Nucleus accumbens (tissue), 56 donors: ENCODE measurements at places on chromosomes 12 and 14.

DNA sequence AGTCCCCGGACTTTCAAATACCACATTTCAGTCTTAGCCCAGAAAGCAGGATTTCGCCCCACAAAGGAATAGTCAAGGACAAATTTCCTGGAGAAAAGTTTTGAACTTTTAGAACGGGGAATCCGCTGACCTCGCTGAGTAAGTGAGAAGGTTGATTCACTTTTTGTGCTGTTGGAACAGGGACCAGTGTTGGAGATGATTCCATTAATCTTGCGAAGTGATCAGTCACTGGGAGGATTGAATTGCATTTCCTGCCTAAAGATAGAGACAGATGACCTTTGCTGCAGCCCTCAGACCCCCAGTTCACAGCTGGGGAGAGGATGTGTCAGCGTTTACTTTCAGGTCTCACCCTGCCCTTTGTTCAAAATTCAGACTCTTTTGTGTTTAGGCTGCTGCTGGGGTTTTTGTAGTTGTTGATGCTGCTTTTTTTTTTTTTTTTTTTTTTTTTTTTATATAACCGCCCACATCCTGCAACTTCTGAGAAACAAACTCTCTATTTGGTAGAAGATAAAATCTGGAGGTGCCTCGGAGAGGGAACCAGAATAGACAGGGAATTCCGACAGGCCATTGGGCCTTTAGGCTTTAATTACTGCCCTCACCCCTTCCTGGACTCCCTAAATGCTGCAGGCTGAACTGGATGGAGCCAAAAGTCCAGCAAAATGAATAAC lies 9.8 kb upstream of the KDM2B start:
- no peak for DNase-seq

DNA sequence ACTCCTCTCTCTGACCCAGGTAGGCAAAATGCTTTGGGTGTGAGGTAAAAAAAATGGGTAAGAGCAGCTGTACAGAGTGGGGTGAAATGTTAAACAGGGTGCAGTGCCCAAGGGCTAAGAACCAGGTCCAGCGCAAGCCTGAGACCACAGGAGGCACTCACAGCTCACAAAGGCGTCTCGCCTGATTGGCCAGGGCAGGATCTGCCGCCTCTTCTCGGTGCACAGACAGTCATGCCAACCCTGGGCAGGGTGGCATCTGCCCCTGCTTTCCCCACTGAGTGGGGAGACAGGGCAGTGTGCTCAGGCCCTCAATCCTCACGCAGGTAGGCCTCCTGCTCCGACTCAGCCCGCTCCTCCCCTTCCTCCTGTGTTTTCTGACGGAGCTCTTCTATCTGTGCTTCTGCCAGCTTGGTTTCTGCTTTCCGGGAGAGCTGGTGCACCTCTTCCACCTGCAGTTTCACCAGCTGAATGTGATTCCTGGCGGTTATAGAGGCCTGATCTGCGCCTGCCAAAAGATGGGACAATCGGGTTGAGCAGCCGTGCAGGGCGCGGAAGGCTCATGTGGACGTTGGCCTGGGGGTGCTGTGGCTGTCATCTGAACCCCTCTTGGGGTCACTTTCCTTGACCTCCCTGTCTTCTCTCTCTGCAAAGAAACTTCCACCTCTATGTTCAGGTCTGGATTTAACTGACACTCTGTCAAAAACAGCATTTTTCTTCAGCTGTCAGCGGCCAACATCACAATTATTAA lies 4.7 kb downstream of the B3GNT4 start:
- no peak for DNase-seq

DNA sequence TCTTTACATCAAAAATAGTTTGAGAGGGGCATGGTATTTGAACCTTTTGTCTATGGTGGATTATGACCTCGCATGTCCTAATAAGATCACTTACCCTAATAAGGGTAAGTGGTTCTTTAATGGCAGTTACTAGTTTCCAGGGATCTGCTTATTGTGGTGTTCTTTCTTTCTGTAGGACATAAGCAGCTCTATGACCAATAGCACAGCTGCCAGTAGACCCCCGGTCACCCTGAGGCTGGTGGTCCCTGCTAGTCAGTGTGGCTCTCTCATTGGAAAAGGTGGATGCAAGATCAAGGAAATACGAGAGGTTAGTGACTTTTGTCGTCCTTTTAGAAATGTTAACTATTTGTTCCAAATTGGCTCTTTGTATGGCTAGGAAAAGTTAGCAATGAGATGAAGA lies 7.2 kb downstream of the PCBP2 start:
- DNase-seq, result no peak

GRCh38 chr14:21092273-21093011 lies 6.0 kb downstream of the ZNF219 start:
- DNase-seq, result peak; percentile 54

DNA sequence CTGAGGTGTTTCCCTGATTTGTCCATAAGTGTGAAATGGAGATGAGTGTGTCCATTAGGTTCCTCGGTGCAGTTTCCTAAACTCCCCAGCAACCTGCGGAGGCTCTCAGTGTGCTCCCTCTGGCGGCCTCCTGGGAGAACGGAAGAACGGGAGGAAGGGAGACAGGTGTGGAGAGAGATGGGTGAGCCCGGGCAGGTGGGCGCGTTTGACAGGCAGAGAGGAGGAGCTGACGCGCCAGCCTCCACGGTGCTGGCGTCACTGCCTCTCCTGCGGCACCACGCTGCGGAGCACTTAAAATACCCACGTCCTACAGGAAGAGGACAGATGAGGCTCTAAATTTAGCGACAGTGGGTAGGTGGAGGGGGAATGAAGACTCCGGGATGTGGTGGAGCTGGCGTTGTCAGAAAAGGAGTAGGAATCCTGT lies 26.8 kb upstream of the PEX5 start:
- DNase-seq, result no peak

- no peak for DNase-seq
Observed at GRCh38 chr14:33201116-33201515, 262.4 kb downstream of the NPAS3 start.

DNA sequence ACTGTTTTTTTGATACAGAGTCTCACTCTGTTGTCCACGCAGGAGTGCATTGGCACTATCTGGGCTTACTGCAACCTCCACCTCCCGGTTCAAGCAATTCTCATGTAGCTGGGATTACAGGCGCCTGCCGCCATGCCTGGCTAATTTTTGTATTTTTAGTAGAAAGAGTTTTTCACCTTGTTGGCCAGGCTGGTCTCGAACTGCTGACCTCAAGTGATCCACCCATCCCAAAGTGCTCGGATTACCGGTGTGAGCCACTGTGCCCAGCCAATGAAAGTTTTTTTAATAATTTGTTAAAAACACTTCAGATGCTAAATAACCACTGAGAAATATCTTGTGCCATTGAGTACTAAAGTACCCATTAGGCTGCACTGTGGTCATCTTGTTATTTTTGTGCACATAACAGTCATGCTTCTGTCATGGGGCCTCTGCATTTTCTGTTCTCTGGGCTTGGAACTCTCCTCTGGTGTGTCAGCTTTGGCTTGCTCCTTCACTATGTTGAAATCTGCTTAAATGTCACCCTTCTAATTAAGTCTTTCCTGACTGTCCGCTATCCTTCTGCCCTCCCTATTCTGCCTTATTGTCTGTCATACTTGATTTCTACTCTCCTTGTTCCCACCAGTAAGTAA lies 105.1 kb downstream of the KTN1 start:
- DNase-seq, result no peak

GRCh38 chr12:111410431-111411184 lies 4.9 kb downstream of the SH2B3 start:
- DNase-seq, result no peak

GRCh38 chr12:124766727-124767065 lies 97.0 kb downstream of the SCARB1 start:
- DNase-seq, result no peak

DNA sequence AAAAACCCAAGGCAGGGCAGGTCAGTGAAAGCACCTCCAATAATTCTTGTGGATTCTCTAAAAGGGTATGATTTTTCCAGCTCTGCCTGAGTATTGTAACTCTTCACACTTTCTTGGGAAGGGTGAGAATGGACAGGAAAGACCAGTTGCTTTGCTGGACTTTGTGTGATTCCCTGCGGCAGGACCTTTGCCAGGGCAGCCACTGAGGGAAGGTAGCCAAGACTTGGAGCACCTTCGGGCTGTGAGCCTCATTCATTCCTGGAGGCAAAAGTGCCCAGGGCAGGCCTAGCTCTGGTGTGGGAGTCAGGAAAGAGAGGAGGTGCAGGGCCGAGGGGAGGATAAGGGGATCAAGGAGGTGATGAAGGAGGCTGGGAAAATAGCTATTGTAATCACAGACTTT lies 80.2 kb downstream of the VCPKMT start:
- no peak for DNase-seq

GRCh38 chr12:19647806-19648556 lies 208.7 kb downstream of the AEBP2 start:
- DNase-seq, result no peak

GRCh38 chr12:118061873-118062843 lies 1.2 kb upstream of the WSB2 start:
- peak; percentile 9 for DNase-seq

- no peak for DNase-seq
Observed at GRCh38 chr12:114555451-114555850, 128.5 kb downstream of the TBX3 start.

- DNase-seq, result no peak
Observed at GRCh38 chr12:51357374-51358047, 11.0 kb upstream of the CELA1 start.

DNA sequence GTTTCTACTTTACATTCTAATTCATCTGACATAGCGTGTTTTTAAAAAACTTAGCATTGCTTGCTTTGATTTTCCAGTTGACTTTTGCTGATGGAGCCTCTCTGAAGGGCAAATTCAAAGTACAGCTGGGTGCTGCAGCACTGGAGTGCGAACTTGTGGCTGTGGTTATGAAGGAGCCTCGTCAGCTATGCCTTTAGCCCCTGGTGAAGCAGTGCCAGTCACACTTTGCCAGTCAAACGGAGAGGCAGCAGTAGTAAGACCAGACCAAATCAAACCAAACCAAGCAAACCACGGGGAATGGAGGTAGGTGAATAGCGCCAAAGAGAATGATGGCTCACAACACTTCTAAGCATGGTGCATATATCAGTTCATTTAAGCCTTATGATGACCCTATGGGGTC lies 15.1 kb upstream of the SLC38A2 start:
- DNase-seq, result no peak

DNA sequence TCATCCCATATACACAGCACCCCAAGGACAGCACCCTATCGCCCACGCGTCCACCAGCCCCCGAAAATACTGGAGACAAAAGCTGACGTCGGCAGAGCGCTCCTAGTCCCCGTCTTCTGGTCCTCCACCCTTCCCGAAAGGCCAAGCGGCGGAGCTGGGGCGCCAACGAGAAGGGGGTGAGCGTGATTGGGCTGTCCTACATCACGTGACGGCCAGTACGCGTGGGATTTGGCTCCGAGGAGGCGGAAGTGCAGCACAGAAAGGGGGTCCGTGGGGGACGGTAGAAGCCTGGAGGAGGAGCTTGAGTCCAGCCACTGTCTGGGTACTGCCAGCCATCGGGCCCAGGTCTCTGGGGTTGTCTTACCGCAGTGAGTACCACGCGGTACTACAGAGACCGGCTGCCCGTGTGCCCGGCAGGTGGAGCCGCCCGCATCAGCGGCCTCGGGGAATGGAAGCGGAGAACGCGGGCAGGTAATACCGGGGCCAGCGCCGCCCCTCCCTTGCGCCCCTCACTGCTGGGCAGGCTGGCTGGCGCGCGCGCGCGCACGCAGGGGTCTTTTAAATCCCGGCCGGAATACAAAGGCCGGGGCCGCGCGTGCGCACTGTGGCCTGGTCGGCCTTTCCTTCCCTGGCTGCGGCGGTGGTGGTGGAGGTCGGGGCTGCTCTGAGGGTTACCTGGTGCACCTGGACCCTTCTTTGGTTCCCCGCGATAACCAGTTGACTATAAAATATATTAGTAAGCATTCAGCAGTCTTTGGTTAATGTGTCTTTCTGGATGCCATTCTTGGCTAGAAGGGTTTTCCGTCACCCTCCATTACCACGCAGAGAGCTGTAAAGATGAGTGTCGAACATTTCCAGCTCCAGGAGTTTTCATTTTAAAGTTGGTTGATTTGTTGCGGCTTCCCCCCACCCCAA lies at the start of gene TDG:
TSS of gene TDG (plus strand) at position 283 of the 915 bp plus-strand sequence. CDS start at position 449, 166 bp downstream.
- DNase-seq, result peak; percentile 97

GRCh38 chr12:3745152-3745551 lies 7.8 kb downstream of the CRACR2A start:
- DNase-seq, result no peak

GRCh38 chr12:117105902-117106301 lies 6.7 kb upstream of the TESC start:
- no peak for DNase-seq
